ENCODE measurements at places on chromosomes 12 and 14. TPM values are rescaled to one million over a fixed set of nuclear protein-coding genes. Genes with fewer than 3 reads are reported as not detected.

ALG10B gene
- 2.4 TPM for total RNA-seq

DBX2 gene
- total RNA-seq: not detected

PCED1B gene
- total RNA-seq: 1.2 TPM

BDKRB1 gene
- 0.08 TPM for total RNA-seq
